ENCODE measurements at places on chromosomes 1 and 21.

GRCh38 chr1:110055493-110056284 lies 14.8 kb downstream of the ALX3 start:
- no peak for DNase-seq

DNA sequence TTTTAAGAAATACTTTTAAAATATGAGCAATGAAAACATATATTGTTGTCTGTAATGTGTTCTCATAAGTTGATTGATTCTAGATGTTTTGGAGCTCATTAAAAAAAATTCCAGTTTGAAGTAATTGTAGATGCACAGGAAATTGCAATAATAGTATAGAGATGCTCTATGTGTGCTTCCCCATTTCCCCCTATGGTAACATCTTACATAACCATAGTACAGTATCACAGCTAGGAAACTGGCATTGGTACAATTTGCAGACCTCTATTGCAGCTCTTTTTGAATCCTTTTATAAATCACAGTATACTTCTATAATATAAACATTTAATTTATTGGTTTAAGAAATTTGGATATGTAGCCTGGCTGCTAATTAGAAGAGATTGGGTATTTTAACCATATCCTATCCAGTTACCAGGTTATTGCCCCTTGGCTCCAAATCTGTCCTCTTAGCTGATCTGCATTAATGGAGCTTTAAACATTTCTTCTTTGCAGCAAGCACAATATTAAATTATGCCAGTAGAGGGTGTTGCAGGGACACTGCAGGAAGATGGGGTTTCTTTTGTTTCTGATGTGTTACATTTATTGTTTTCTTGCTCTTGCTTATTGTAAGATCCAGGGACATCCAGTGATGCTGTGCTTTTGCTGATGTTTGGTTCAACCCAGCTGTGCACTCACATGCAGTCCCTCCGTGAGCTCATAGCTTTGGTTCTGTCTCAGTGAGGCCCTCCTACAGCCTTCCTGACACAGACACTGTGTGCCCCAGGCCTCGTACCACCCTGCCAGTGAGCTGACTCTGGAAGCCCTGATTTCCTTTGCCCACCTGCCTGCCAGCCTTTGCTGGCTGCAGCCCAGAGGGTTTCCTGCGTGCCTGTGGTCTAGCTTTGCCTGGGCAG lies 103.3 kb downstream of the RABGAP1L start:
- peak; percentile 48 for DNase-seq

- no peak for DNase-seq
Observed at GRCh38 chr1:46653405-46653958, 14.7 kb downstream of the ATPAF1 start.

GRCh38 chr1:74772945-74773344 lies 40.0 kb downstream of the TYW3 start:
- DNase-seq, result peak; percentile 6

GRCh38 chr1:177023249-177023648 lies 141.3 kb downstream of the ASTN1 start:
- DNase-seq, result no peak

DNA sequence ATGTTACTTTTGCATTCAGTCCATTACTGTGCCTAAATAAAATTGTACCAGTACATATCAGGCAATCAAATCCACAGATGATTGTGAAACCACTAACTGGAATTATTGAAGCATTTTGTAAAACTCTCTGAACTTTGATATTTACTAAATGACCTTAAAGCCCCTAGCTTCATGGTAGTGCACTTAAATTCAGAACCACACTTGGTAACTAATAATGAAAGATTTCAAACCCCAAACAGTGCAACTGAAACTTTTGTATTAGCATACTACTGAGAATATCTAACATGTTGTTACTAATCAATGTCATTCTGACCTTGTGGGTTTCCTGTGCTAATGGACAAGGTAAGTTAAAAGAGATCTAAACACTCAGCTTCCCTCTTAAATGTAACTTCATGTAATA lies at the start of gene CFHR3:
Gene CFHR3 (plus strand): TSS at position 238 of the 400 bp plus-strand sequence. CDS start 47 bp downstream, at position 285.
- DNase-seq, result no peak

GRCh38 chr1:89453123-89453972 lies 71.3 kb upstream of the LRRC8B start:
- DNase-seq, result no peak

DNA sequence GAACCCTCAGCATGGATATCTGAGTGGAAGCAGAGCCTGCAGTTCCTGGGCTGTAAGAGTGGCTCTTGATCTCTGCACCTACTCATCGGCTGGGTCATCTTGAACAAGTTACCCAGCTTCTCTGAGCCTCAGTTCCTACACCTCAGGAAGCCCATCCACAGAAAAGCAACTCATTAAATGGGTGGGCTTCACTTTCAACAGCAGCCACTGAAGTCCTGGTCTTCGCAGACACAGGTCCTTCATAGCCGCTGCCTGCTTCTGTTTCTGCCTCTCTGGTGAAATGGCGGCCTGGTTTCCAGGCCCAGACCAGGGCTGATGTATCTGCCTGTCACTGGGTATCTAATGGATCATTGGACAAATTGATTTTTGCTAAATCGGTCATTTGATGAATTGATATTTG lies 571.4 kb downstream of the PTPRU start:
- DNase-seq, result no peak
